ENCODE measurements at places on chromosomes 4 and X. TPM values are rescaled to one million over a fixed set of nuclear protein-coding genes. Genes with fewer than 3 reads are reported as not detected.

Gene XAGE1B
- not detected for total RNA-seq

Gene FUNDC2
- total RNA-seq = 318 TPM

Gene CT45A10
- total RNA-seq = not detected

Gene DCLK2
- 1.7 TPM for total RNA-seq

Gene GAGE12F
- not detected for total RNA-seq

GRCh38 chr4:160319221-160319867 is 1216.5 kb downstream of the RAPGEF2 start:
- DNase-seq = no peak

GRCh38 chr4:105453550-105454205 is 20.2 kb downstream of the PPA2 start:
- DNase-seq = no peak

GRCh38 chrX:110743679-110744340 is 51.8 kb downstream of the CHRDL1 start:
- no peak for DNase-seq

DNA sequence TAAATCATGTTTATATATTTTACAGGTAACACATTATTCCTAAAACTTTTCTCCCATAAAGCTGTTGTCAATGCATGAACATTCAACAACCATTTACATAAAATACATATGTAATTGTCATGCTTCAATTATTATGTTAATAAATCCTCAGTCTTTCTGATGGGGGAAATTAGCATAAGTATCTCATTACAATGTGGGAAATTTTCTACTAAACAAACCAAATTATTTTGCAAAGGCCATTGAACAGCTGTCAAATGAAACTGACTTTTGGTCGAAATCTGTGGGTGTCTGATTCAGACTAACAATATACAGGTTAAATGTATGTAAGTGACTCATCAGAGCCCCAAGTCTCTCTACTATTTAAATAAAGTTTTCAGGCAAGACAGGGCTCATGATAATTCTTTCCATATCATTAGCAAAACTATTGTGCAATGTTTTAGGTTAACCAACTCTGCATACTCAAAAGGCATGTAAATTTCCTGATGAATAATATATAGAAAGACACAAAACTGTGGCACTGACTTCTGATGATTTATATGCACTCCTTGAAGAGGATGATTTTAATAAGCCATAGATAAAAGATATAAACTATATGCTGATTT is 795.3 kb upstream of the AADAT start:
- no peak for DNase-seq

GRCh38 chrX:147478899-147479298 is 432.8 kb upstream of the FMR1 start:
- no peak for DNase-seq

- DNase-seq = no peak
Measured at GRCh38 chr4:185600801-185601434, 65.6 kb upstream of the PDLIM3 start.

DNA sequence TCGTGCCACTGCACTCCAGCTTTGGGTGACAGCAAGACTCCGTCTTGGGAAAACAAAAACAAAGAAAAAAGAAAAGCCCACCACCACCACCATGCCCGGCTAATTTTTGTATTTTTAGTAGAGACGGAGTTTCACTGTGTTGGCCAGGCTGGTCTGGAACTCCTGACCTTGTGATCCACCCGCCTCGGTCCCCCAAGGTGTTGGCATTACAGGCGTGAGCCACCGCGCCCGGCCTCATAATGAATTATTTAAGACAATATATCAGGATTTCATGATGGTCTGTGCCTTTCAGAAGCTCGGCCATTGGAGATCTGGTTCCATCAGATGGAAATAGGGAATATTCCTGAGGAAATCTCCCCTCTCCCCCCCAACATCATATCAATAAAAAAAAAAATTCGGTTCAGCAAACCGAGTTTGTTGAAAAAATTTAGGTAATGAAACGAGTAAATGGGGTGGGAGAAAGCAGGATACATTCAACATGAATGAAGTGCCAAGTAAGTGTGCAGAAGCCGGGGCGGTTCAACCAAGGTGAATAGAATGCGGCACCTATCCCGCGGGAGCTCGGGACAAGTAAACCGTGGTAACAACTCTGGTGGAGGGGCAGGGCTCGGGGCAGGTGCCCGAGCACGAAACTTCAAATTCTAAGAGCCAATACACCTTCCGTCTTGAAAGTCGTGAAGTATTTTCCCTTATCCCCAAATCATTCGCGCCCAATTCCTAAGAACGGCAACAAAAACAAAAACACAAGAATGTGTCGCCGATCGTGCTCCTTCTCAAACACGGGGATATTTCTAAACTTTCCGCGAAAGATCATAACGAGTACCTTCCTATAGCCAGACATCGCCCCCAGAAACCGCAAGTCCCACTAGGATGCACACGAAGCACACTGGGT is 773 bp upstream of the TXLNG start:
- DNase-seq = peak; percentile 28

GRCh38 chr4:109973529-109973905 is 60.8 kb downstream of the EGF start:
- no peak for DNase-seq

GRCh38 chr4:145302725-145303124 is 122.3 kb upstream of the OTUD4 start:
- DNase-seq = no peak
